ENCODE measurements at places on chromosomes 16 and 17. TPM values are rescaled to one million over a fixed set of nuclear protein-coding genes. Genes with fewer than 3 reads are reported as not detected.

FOXC2 gene
- total RNA-seq, result 1.1 TPM

DNA sequence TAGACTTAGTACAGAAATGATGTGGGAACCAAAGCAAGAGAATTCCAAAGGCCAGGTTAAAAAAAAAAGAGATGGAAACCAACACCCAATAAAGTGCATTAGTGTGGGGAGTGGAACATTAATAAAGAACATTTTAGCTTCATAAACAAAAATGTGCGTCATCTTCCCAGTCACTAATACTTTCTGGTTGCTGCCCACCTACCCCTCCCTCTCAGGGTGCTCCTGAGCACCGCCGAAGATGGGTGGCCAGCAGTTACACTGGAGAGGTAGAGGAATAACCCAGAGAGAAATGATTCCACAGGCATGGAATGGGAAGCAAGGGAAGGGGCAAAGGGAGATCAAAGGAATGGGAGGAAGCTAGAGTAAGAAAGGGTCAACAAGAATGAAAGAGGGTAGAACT is 6.0 kb upstream of the CHD3 start:
- H3K27ac ChIP-seq, result peak overlapping the region; percentile 30
- DNase-seq, result no peak
- no peak overlapping the region for H3K4me3 ChIP-seq
- no peaks in the 10 kb centered on the region for H3K27me3 ChIP-seq
- H3K4me1 ChIP-seq, result peaks cover 42% of the 10 kb centered on the region

PSMD3 gene
- total RNA-seq, result 73.6 TPM

TUBB3 gene
- 1.5 TPM for total RNA-seq

SHBG gene
- 0.87 TPM for total RNA-seq

HOXB13 gene
- not detected for total RNA-seq

DNA sequence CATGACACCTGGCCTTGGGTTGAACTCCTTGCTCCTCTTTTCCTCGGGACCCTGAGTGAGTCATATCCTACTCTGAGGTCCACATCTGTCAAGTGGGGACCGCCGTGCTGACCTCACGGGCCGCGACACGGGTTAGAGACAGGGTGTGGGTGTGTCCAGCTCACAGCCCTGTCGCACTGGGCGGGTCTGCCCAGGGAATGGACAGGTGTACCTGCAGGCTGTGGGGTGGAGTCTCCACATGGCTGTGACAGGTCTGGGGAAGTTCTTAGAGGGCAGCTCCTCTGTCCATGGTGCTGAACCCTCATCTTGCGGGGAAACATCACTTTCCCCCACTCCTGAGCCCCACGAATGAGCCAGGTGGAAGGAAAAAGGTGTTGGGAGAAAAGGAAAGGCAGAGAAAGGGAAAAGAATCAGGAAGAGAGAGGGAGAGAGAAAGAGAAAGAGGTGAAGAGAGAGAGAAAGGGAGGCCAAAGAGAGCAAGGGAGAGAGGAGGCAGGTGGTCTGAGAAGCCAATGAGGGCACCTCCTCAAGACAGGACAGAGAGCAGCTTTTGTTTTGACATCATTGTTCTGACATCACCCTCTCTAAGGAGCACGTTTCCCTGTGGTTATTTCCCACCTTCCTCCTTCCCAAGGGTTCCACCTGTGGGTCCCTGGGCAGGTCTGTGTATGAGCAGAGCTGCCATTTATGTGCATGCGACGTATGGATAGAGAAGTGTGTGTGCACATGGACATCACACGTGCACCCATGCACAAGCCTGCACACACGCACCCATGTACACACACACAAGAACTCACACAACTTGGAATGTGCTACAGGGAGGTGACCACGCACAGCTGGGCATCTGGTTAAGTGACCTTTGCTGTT is 32.6 kb upstream of the CBFA2T3 start:
- no peak overlapping the region for H3K27ac ChIP-seq
- H3K36me3 ChIP-seq, result no peaks in the 10 kb centered on the region
- H3K4me3 ChIP-seq, result no peak overlapping the region
- peaks cover 15% of the 10 kb centered on the region for H3K27me3 ChIP-seq

SLFN12L gene
- 5.1 TPM for total RNA-seq

DNA sequence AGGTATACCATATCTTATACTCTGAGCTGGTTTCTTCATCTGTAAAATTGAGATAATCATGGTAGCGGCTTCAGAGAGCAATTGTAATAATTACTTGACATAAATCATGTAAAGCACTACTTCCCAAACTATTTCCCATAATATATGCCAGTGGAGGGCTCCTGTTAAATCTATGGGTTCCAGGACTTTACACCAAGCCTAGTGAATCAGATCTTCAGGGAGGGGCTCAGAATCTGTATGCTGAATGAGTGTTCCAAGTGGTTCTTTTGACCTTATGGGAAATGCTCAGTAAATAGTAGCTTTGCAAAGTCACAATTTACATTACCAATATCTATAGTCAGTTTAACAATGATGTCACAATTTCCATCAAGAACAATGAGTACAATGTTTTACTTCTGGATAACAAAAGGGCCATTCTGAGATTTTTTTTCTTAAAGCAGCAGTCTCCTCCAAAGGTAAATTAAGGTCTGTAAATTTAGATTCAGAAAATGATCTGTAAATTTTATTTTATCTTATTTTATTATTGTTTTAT is 50.9 kb upstream of the NLK start:
- DNase-seq, result no peak
- H3K36me3 ChIP-seq, result no peaks in the 10 kb centered on the region
- H3K27me3 ChIP-seq, result no peaks in the 10 kb centered on the region
- H3K4me3 ChIP-seq, result no peak overlapping the region

- H3K36me3 ChIP-seq, result no peaks in the 10 kb centered on the region
- H3K4me1 ChIP-seq, result peaks cover 42% of the 10 kb centered on the region
- peak overlapping the region; percentile 25 for H3K4me3 ChIP-seq
- H3K27ac ChIP-seq, result peak overlapping the region; percentile 92
- peak; percentile 61 for DNase-seq
Measured at GRCh38 chr17:58335779-58336455, 7.3 kb upstream of the TSPOAP1 start.

DNA sequence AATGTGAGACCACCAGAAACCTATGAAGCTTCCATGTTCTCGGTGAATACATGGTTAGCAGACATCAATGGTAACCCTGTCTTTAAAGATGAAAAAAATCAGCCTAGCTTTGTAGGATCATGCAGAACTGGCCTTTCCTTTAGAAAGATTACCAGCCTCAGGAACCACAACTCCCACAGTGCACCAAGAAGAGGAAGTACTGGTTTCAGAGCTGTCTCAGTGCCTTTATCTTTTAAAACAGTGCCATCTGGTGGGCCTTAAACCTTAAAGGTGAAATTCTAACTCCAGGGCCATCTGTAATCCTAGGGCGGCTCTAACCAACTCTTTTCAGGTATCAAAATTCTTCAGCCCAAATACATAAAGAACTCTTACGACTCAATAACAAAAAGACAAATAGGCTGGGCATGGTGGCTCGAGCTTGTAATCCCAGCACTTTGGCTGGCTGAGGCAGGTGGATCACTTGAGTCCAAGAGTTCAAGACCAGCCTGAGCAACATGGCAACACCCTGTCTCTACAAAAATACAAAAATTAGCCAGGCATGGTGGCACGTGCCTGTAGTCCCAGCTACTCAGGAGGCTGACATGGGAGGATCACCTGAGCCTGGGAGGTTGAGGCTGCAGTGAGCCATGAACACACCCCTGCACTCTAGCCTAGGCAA is 5.4 kb downstream of the ATPAF2 start:
- no peak for DNase-seq
- no peak overlapping the region for H3K27ac ChIP-seq
- peaks cover 21% of the 10 kb centered on the region for H3K4me1 ChIP-seq
- no peaks in the 10 kb centered on the region for H3K27me3 ChIP-seq
- H3K4me3 ChIP-seq, result no peak overlapping the region

OR2C1 gene
- not detected for total RNA-seq

- no peak for DNase-seq
- no peak overlapping the region for H3K4me3 ChIP-seq
- no peaks in the 10 kb centered on the region for H3K27me3 ChIP-seq
- H3K27ac ChIP-seq, result no peak overlapping the region
Measured at GRCh38 chr17:71217769-71218168, 903.1 kb upstream of the SOX9 start.

ZNF207 gene
- total RNA-seq, result 133 TPM

DNA sequence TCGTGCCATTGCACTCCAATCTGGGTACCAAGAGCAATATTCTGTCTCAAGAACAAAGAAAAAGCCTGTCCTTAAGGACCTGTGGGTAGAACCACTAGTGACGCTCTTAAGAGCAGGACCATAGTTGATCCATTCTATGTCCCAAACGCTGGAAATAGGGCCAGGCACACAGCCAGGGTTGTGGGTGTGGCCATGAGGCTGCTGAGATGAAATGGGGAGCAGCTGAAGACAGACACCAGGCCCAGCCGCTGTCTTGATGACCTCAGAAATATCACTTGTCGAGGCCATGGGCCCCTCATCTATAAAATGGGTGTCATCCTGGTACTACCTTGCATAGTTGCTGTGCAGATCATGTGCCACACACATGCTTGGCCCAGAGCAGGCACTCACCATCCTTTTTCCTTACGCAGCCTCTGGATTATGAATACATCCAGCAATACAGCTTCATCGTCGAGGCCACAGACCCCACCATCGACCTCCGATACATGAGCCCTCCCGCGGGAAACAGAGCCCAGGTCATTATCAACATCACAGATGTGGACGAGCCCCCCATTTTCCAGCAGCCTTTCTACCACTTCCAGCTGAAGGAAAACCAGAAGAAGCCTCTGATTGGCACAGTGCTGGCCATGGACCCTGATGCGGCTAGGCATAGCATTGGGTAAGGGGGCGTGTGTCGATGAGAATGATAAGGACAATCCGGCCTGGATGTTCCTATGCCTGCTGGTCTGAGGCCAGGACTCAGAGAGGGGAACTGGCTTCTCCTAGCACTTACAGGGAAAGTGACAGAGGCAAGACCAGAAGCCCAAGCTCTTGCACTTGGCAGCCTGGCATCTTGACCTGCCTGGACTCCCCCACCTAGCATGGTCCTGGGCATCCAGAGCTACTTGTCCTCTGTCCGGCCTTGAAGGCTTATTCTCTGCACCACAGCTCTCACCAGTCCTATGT is 25.5 kb downstream of the CDH5 start:
- DNase-seq, result no peak
- no peaks in the 10 kb centered on the region for H3K36me3 ChIP-seq
- no peak overlapping the region for H3K27ac ChIP-seq
- no peak overlapping the region for H3K4me3 ChIP-seq
- no peaks in the 10 kb centered on the region for H3K4me1 ChIP-seq
- H3K27me3 ChIP-seq, result no peaks in the 10 kb centered on the region

HSF4 gene
- 87.8 TPM for total RNA-seq

DNA sequence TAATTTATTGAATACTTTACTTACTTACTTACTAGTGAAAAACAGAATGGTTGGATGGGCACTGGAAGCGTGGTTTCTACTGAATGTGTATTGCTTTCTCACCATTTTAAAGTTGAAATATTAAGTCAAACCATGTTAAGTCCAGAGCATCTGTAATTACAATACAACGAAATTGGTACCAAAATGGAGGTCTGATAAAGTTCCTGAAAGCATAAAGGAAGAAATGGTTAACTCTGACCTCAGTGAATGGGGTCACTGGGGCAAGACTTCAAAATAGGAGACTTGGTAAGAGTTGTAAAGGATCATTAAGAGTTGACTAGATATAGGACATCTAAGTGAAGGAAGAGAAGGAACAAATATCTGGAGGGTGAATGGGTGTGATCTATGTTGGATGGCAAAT is 237.1 kb downstream of the MAF start:
- H3K27ac ChIP-seq, result no peak overlapping the region
- no peaks in the 10 kb centered on the region for H3K36me3 ChIP-seq
- no peak overlapping the region for H3K4me3 ChIP-seq
- DNase-seq, result no peak

ZPBP2 gene
- total RNA-seq, result not detected

Measured in upper lobe of right lung (tissue), 1 donor.